ENCODE measurements at places on chromosomes 11 and 22. TPM values are rescaled to one million over a fixed set of nuclear protein-coding genes. Genes with fewer than 3 reads are reported as not detected.
A peak's percentile ranks its signal among the peaks of the same experiment; 100 is the strongest.

MMP8 gene
- total RNA-seq = not detected

PATE4 gene
- not detected for total RNA-seq

APOA4 gene
- total RNA-seq = not detected

FAM118A gene
- 30.7 TPM for total RNA-seq

DNA sequence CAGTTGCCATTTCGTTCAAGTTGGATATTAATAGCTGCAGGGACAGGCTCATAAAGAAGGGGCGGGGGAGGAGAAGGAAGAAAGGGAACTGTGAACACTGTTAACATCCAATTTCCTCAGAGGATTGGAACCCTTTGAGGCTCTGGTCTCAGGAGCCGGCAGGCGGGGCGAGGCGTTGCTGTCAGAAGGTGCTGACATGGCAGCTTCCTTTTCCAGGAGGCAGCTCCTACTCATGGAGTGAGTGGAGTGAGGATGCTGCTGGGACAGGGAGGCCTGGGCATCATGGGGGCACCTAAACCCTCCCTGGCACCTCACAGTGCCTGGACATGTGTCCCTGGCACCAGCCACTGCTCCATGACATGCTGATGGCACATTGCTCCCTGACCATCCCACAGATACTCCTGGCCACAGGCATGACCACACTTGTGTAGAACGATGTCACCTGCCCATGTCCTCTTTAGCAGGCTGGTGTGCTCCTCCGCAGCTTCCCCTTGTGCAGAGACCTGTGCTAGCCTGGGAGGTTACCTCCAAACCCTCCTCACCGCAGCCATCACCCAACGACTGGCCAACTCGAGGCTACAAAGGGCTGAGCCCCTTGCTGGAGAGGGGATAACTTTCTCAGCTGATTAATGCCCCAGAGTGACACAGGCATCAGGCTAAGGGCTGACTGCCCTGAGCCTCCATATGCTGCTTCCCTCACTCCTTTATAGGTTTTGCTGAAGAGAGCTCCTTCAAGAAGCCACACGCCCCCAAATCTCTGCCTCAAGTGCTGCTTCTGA, 79.6 kb upstream of the NECTIN1 start:
- no peaks in the 10 kb centered on the region for H3K27me3 ChIP-seq
- no peaks in the 10 kb centered on the region for H3K36me3 ChIP-seq

DNA sequence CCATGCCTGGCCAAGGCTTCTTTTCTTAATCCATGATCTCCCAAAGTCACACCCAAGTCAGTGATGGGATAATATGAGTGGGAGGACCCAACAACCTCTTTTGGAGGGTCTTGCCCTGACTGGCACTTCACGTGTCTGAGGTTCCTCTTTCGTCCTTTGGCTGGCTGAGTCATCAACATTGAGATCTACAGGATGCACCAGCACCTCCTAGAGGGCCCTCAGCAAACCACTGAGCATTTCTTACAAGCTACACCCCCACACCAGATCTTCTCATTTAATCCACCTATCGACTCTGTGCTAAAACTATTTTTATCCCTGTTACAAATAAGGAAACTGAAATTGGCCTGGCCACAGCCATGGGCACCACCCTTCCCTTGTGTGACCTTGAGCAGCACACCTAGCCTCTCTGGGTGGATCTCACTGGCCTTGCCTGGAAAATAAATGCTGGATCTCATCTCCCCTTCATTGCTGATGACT, 63.4 kb downstream of the FLI1 start:
- peaks cover 60% of the 10 kb centered on the region for H3K36me3 ChIP-seq
- H3K27me3 ChIP-seq = no peaks in the 10 kb centered on the region
- H3K27ac ChIP-seq = peak overlapping the region; percentile 90
- DNase-seq = peak; percentile 53

DNA sequence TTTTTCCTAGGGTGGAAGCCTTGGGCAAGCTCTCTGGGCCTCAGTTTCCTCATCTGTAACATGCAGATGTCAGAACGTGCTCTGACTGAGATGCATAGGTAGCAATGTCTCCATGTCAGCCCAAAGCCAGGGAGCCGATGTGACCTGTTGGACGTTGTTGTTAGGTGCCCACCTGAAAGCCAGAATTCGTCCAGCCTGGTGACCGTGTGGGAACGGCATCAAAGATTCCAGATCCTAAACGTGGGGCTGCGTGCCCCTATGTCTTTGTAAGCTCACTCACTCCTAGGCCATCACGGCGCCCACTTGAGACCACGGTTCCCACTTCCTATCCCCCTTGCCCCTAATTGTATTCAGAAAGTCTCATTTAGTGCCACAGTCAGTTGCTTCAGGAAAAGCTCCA, 48.2 kb downstream of the FBLN1 start:
- DNase-seq = no peak
- H3K36me3 ChIP-seq = no peaks in the 10 kb centered on the region
- no peak overlapping the region for H3K27ac ChIP-seq
- peaks cover 2% of the 10 kb centered on the region for H3K4me1 ChIP-seq

GRCh38 chr11:8082391-8083087, 1.5 kb downstream of the TUB start:
- no peaks in the 10 kb centered on the region for H3K36me3 ChIP-seq
- no peak for DNase-seq
- H3K4me1 ChIP-seq = no peaks in the 10 kb centered on the region
- no peak overlapping the region for H3K4me3 ChIP-seq
- no peak overlapping the region for H3K27ac ChIP-seq

- DNase-seq = no peak
- no peaks in the 10 kb centered on the region for H3K27me3 ChIP-seq
- no peaks in the 10 kb centered on the region for H3K4me1 ChIP-seq
- H3K27ac ChIP-seq = no peak overlapping the region
- no peaks in the 10 kb centered on the region for H3K36me3 ChIP-seq
- H3K4me3 ChIP-seq = no peak overlapping the region
These were observed 48.5 kb downstream of the MS4A13 start for GRCh38 chr11:60563553-60564235.

All from activated T-helper 2 cell treated with anti-CD3 and anti-CD28 coated beads, Interferon-gamma antibody, Interleukin-2, Interleukin-4, amounts not matched to agents 10 μg/mL and 5 μg/mL and 100 μg/mL, durations not matched to agents 14 hours and 24 hours and 36 hours (primary cell).